ENCODE measurements at places on chromosomes 3 and 15.

DNA sequence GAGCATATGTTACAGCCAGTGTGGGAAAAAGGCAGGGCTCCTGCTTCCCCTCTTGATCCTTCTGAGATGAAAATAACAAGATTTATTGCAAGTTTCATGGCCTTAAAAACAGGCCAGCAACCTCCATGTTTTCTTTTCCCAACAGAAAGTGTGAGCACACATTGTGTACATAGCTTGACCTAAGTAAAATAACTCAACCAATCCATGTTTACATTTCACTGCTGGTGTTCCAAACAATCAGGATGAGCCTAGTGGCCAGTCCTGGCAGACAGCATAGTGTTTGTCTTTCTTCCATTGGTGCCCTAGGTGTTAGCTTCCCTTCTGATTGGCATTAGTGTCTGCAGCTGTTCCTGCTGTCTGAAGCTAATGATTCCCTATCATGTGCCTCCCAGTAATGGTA is 847.7 kb downstream of the EPHA3 start:
- DNase-seq, result no peak

DNA sequence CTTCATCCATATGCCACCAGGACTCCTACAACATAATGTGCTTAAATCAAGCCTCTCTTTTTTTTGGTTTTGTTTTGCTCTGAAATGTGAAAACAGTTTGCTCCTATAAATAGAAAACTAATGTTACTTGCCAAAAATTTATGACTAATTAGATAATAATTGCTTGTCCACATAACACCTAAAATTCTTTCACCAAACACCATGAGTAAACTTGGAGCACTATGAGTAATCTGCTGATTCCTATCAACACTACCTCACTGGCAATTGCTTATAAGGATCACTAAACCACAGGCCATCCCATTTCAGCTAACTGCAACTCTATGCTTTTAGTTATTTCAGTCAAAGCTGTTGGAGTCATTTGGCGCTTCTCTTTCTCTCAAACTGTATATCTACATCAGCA is 252.7 kb downstream of the EPHA3 start:
- no peak for DNase-seq

DNA sequence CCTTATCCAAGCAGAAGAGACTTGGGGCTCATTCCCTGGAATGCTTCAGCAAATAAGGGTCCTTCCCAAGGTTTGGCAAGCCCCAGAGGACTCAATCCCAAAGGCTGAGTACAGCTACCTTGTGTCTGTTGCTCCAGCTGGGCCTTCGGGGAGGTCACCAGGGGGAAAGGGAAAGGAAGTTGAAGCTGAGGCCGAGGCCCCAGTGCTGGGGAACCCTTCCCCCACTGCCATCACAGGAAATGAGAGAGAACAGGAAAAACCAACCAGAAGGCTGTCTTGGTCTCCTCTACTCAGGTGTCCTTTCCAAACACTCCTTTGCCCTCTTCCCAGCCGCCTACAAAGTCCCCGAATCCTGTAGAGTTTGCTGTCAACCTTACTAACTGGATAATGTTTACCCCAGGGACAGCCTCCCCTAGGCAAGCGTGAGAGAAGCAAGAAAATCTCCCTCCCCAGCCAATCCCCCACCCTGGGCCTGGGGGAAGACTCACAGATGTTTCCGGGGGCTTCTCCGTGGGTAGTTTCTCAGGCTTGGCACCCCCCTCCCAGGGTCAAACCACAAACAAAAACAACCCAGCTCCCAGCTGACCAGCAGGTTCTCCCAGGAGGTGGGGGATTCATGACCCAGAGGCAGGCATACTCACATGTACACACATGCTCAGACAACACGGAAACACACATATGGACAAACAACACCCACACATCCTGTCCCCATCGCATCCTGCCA is 5.5 kb downstream of the CSRNP1 start:
- DNase-seq, result no peak

DNA sequence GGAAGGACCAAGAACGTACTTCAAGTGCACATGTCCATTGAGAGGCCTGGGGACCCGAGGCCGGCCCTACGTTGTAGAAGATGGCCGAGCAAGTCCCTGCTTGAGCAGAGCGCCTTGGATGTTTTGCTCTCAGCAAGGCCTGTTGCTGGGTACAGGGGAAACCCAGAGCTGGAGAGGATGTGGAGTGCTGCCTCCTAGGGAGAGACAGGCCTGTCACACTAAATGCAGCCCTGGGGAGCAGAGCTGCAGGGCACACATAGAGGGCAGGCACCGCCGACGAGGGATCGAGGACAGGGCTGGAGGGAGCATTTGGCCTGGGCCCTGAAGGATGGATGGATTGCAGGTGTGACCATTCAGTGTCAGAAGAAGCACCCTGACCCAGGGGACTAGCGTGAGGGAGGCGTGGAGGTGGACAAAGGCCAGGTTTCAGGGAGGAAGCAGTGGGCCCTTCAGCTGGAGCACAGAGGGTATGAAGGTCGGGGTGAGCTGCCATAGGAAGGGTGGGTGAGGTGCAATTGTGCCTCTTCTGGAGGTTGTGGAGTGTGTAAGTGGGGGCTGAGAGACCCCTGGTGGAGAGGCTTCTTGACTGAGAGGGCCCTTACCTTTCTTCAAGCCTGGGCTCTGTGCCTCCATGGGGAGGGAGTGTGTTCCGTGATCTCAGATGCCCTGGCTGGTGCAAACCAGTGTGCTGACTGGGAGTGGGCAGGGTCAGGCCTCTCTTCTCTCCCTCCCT is 142.4 kb downstream of the CHDH start:
- no peak for DNase-seq

GRCh38 chr15:52218371-52218770 is 27.2 kb upstream of the GNB5 start:
- DNase-seq, result no peak

DNA sequence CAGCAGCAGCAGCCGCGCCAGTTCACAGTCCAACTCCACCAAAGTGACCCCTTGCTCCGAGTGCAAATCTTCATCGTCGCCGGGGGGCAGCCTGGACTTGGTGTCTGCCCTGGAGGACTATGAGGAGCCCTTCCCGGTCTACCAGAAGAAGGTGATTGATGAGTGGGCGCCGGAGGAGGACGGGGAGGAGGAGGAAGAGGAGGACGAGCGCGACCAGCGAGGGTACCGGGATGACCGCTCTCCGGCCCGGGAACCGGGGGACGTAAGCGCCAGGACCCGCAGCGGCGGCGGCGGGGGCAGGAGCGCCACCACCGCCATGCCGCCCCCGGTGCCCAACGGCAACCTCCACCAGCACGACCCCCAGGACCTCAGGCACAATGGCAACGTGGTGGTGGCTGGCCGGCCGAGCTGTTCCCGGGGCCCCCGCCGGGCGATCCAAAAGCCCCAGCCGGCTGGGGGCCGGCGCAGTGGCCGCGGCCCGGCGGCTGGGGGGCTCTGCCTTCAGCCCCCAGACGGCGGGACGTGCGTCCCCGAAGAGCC is 224.1 kb upstream of the IL12A start:
- DNase-seq, result no peak

DNA sequence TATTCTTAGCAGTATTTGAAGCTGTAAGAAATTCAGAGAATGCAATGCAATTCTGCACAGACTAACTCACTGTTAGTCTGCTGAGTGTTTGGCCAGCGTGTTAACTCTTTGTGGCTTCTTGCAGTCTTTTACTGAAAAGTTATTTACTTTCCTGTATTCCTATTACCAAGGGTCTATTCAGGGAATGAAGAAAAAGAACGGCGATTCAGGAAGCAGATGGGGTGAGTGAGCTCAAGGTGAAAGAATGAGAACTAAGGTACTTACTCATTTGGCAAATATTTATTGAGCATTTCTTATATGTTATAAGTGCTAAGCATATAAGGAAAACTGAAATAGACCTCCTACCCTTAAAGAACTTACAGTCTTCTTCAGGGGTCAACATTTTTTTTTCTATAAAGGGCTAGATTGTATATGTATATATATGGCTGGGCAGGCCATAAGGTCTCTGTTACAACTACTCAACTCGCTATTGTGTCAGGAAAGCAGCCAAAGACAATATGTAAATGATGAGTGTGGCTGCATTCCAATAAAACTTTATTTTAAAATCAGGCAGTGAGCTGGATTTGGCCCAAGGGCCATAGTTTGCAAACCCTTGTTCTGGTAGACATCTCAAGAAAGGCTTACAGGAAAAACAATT is 271.9 kb upstream of the GADL1 start:
- DNase-seq, result no peak

GRCh38 chr15:88449581-88449980 is 17.6 kb downstream of the MRPL46 start:
- no peak for DNase-seq

DNA sequence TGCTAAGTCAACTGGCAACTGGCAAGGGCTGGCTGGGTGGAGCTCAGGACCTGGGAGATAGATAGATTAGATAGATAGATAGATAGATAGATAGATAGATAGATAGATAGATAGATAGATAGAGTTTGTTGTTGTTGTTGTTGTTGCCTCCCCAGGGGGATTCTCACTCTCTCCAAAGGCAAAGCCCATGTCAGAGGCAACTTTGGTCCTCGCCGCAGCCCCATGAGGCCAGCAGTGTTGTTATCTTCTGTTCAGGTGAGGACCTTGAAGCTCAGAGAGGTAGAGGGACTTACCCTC is 7.4 kb upstream of the MST1R start:
- DNase-seq, result no peak

GRCh38 chr3:15557511-15557946 is 36.0 kb upstream of the COLQ start:
- DNase-seq, result peak; percentile 43

DNA sequence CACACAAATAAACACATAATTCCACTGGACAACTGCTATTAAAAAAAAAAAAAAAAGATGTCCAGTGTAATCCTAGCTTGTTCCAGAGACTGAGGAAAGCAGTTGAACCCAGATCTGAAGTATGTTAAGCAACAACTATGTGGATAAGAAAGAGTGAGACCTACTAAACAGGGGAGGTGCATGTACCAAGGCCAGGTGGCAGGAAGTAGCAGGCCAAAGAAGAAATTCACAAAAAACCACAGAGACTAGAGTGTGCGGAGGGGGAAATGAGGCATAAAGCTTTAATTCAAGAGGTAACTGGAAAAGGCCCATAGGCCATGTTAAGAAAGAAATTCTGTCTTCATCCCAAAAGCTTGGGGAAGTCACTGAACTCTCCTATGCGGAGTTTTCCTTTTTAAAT is 490.0 kb downstream of the NAALADL2 start:
- DNase-seq, result no peak

GRCh38 chr3:12433823-12434222 is 50.5 kb upstream of the TSEN2 start:
- DNase-seq, result no peak

- DNase-seq, result peak; percentile 14
Measured at GRCh38 chr3:170222647-170223541, 670 bp downstream of the PRKCI start.

- no peak for DNase-seq
Measured at GRCh38 chr3:74601793-74602192, 12.7 kb downstream of the CNTN3 start.

DNA sequence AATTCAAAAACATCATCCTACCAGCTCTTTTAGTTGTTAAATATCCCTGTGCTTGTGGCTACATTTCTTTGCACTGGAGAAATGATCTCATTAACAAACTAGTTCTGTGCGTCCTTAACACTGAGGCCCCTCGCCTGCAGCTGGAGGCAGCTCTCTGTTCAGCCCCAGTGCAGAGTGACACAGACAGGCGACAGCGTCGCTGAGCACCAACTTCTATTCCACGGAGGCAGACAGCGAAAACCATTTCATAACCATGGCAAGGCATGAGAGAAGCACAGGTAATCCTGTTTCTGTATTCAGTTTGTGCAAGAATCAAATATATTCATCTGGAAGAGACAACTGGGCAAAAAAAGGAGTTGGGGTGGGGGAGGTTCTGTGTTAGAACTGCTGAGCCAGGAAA is 530.7 kb downstream of the ZIC1 start:
- no peak for DNase-seq

- no peak for DNase-seq
Measured at GRCh38 chr3:104909721-104910120, 457.0 kb upstream of the ALCAM start.

- DNase-seq, result no peak
Measured at GRCh38 chr15:80485370-80486164, 81.4 kb downstream of the ARNT2 start.

- DNase-seq, result no peak
Measured at GRCh38 chr15:88181613-88182012, 74.9 kb downstream of the NTRK3 start.

- no peak for DNase-seq
Measured at GRCh38 chr3:140494970-140495369, 182.9 kb upstream of the TRIM42 start.

GRCh38 chr15:45180648-45181436 is 6.9 kb downstream of the SHF start:
- DNase-seq, result no peak
